Stimulated activated memory B cell treated with anti-CD40 and anti-IgM and Interleukin-4, amounts not matched to agents 10 μg/mL and 1 μg/mL and 100 μg/mL, for 72 hours (primary cell): ENCODE measurements at places on chromosomes 3 and 15.

DNA sequence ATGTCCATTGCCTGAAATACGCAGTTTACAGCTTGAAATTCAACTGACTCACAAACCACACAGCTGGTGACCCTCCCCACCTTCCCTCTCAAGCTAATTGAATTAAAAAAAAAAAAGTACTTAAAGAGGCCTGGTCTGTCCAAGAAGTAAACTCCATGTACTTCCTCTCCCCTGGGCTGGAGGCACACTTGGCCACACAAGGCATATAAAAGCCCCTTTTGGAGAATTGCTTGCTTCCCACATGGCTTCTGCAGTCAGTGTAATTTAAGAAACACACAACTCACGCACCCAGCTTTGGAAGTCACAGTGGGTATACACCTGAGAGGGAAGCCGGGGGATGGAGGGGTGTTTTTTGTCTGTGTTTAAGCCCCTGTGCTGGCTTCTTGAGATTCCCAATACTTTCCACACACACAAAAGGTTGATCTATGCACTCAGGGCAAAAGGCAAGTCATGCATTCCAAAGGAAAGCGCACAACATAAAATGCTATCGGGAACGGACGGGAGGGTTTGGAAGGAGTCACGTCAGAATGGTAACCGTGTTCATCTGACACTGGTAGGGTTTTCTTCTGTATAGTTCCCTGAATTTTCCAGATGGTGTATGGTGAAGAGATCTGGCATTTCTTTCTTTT is 106.6 kb upstream of the ALDH1A3 start:
- ATAC-seq, result no peak

GRCh38 chr3:75272691-75273090 is 391.4 kb upstream of the FRG2C start:
- no peak for ATAC-seq

DNA sequence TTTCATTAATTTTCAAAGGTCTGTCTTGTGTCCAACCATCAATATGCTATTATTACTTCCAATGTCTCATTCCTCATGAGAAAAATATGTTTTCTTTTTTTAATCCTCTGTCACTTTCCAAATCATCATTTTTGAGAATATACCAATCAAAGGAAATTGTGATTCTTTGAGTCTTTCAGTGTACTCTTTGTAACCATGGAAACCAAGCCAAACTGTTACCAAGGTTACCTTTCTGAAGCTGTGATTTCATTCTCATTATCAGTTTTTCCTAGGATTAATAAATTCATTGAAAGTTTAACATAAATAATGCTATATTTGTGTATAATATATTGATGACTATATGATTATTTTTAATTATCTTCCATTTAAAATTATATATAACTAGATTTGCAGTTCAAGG is 16.6 kb upstream of the PLSCR5 start:
- ATAC-seq, result no peak

- no peak for ATAC-seq
These were observed 36.8 kb downstream of the TBC1D2B start for GRCh38 chr15:78040653-78041244.

DNA sequence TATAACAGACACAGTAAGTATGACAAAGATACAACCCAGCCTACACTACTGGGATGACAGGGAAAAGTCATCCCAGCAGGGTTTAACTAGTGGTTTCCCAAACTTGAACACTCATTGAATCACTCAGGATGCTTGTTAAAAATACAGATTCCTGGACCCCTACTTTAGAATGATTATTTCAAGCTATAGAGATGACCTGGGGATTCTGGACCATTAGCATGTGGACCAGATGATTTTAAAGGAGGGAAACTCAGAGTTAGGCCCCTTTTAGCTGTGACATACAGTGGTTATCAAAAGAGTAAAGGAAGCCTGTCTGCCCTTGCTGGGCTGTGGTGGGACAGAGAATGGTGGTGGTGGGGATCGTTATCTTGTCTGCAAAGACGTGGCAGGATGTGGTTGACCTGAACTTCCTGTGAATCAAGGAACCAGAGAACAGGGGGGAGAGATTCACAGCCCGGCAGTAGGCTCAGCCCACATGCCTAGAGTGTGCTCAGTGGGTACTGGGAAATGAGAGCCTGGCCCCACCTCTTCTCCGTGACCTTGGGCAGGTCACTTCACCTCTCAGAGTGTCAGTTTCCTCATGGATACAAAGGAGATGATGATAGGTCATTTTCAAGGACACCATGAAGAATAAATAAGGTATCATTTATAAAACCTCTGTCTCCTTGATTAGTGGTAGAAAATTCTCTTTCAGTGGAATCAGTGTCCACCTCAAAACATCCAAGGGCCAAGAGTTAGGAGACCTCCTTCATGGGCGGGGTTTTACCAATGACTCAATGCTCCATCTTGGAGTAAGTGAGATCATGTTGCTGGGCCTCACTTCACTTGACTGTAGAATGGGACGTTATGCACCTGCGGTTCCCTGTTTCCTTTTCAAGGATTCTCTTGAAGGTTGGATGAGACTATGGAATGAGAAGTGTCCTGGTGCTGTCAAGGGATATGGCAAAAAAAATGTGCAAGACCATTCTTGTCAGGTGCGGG is 306.5 kb downstream of the RPLP1 start:
- ATAC-seq, result peak; percentile 73

- no peak for ATAC-seq
These were observed 25.4 kb downstream of the EHD4 start for GRCh38 chr15:41946970-41947369.

DNA sequence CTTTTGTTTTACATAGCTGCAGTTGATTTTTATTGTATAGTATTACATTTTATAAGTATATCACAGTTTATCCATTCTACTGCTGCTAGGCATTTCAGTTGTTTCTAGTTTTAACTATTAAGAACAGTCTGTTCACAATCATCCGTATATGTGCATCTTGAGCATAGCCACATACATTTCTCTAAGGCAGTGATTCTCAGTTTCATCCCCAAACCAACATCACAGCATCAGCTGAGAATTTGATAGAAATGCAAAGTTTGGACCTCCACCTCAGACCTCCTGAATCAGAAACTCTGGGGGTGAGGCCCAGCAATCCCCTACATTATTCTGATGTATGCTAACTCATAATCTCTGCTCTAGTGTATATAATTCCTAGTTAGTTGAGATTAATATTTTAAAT is 120.8 kb downstream of the VPS8 start:
- no peak for ATAC-seq

GRCh38 chr3:78918361-78919020 is 849.3 kb downstream of the ROBO1 start:
- ATAC-seq, result no peak

DNA sequence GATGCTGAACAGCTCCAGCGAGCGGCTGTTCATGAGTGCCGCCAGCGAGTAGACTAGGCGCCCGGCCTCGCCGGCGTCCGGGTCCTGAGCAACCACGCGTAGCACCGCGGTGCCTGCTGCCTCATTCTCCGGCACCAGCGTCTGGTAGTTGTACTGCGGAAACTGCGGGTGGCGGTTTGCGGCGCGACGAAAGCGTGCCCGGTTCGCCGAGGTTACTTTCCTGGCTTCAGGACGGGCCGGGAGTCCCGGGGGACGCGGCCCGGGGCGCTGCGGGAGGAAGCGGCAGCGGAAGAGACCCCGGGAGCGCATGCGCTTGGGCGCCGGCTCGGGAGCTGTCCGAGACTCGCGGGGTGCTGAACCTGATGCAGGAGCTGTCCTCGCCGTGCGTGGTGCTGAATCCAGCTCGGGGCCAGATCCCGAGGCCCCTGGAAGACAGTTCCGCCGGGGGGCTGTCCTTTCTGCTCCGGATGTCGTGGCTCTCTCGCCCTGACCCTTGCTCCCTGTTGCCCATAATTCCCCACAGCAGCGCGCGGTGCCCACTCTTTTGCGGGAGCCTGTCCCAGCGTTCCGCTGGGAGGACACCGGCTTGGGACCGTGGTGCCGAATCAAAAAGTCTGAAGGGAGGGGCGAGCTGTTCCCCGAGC is 1.1 kb downstream of the CELSR3 start:
- ATAC-seq, result no peak

DNA sequence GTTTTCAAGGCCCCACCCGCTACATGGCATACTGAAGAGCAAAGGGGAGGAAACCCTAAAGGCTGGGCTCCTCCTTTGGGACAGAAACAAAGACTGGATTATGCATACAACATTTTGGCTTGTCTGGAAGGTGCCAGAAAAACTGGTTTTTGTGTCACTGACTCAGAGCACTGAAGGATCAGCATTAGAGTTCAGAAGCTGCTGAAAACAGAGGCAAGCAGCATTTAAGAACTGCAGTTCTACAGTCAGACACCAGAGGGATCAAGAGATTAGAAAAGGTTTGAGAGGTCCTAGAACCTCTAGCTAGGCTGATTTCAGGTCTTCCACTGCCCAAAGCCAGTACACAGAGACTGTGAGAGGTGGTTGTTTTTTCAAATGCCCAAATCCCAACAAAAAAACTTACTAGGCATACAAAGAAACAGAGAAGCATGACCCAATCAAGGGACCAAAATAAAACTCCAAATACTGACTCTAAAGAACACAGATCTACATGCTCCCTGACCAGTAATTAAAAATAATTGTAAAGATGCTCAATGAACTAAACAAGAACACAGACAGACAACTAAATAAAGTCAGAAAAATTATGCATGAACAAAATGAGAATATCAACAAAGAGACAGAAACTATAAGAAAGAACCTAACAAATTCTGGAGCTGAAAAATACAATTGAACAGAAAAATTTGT is 91.2 kb downstream of the SENP2 start:
- no peak for ATAC-seq

DNA sequence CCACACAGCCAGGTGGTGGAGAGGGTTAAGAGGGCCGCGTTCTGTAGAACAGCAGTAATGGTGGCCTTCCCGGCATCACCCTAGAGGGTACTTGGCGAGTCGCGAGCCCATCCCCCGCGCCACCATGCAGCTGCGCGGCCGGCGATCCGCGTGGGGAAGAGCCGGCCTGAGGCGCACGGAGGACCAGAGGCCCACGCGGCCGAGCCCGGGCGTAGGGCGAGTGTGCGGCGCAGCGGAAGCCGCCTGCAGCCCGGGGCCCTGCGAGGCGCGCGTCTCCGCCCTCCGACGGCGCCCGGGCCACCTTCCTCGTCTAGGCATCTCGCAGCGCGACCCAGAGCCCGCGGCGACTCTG is 423 bp downstream of the TKT start:
- ATAC-seq, result peak; percentile 80

- no peak for ATAC-seq
These were observed 64.4 kb downstream of the IL12A start for GRCh38 chr3:160053048-160053391.

GRCh38 chr15:48031973-48032372 is 88.8 kb upstream of the SLC24A5 start:
- no peak for ATAC-seq

DNA sequence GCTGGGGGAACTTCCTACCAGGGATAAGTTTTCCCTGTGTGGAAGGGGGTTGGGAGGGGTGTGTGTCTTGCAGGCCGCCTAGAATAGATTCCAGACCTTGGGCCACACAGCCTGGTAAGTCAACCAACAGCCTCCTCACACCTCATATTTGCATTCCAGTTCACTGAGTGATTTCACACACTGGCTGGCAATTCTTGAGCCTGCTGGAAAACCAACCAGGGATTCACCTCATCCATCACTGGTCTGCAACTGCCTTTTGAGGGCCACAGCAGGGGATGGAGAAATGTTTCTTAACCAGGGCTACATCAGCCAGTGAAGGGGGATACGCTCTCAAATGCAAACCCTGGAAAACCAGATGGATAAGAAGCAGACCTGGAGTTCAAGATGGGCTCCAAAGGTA is 2.0 kb downstream of the FSTL1 start:
- ATAC-seq, result no peak

DNA sequence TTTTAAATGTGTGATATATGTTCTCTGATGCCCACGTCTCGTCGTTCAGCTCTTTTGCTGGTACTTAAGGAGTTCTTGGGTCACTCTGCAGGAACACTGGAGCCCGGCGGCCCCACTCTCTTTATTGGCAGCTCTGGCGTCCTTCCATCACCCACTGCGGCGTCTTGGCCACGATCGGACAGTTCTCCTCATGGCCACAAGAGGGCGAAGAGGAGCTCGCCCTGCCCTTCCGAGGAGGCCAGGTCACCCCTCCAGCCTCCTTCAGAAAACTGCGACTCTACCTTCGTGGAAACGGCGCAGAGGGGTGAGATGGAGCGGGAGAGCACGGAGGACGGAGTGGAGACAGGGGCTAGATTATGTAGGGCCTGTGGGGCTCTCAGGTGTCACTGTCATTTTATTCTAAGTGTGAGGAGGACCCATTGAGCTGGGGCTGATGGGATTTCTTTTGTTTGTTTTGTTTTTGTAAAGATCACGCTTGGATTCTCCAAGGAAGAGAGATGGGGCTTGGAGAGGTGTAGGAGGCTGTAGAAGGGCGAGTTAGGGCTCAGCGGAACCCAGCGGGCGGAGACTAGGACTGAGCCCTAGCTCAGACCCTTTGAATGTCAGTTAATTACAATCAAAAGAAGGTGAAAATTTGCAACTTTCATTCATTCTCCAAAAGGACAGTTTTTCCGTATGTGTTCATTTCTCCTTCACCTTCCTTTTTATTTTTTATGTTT is 28.0 kb upstream of the GABRA5 start:
- ATAC-seq, result no peak

GRCh38 chr3:192655040-192655439 is 72.3 kb downstream of the FGF12 start:
- ATAC-seq, result no peak

DNA sequence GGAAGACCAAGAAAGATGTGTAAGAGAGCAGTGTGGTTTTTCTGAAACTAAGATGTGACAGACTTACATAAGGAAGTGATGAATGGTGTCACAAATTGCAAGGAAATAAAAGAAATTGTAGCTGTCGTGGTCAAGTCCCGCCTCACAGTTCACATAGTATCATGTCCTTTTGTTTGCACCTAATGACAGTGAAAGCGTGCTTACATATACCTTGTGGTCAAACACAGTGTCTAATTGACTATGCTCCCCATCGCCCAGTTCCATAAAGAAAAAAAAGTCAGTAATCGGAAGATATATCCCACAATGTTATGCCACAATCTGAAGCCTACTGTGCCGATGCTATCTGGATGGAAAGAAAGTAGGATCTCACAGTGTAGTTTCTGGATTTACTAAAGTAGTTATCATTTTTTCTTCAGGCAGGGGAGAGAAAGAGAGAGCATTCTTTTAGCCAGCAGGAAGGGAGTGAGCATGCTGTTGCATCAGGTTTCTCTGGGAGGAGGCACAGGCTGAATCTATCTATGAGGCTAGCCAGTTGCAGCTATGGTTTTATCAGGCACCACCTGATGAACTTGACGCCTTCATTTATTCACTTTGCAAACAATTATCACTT is 9.8 kb upstream of the PLSCR1 start:
- ATAC-seq, result no peak

DNA sequence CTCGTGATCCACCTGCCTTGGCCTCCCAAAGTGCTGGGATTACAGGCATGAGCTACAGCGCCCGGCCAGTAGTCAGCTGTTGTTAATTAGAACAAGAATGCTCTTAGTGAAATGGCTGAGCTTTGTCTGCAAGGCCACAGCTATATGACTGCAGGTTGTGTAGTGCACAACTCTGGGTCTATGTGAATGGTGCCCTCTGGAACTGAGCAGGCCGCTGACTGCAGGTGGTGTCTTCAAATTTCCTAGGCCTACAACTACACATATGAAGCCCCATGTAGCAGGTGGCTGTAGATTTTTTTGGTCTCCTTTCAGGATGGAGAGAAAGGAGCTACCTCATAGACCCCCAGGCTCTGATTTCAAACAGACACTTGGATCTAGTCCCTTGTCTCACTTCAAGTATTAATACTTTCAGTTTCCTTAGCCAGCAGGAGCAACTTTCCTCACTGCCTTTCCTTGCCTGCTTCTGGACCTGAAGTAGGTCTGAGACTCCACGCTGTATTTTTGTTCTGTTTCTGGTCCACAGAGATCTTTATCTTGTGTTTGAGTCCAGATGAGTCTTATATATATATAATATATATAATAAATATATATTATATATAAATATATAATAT is 86.9 kb downstream of the C3orf80 start:
- no peak for ATAC-seq
